ENCODE measurements at places on chromosomes 7 and 10. TPM values are rescaled to one million over a fixed set of nuclear protein-coding genes. Genes with fewer than 3 reads are reported as not detected.

- peak; percentile 11 for DNase-seq
These were observed 355.5 kb downstream of the GLRX3 start for GRCh38 chr10:130491693-130492050.

GRCh38 chr7:99141334-99141733 is 2.6 kb downstream of the SMURF1 start:
- no peak for DNase-seq

DNA sequence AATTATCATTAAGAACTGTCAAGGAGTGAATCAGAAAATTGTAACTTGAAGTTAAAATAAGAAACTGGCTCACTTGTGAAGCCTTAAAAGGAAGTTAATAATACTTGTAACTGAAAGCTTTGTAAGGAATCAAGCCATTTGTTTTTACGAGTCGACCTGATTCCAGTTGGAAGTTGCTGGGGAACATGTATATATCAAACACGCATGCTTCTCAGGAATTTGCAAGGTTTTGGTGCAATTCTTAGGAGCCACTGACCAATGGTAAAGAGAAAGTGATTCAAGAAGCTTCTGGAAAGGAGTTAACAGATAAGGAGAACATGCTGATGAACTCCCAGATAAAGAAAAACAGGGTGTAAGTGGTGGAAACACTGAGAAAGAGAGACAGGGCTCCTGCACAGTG is 56.4 kb downstream of the ETV1 start:
- no peak for DNase-seq

GRCh38 chr7:45601094-45601493 is 26.9 kb downstream of the ADCY1 start:
- peak; percentile 12 for DNase-seq

VGF gene
- not detected for total RNA-seq

DNA sequence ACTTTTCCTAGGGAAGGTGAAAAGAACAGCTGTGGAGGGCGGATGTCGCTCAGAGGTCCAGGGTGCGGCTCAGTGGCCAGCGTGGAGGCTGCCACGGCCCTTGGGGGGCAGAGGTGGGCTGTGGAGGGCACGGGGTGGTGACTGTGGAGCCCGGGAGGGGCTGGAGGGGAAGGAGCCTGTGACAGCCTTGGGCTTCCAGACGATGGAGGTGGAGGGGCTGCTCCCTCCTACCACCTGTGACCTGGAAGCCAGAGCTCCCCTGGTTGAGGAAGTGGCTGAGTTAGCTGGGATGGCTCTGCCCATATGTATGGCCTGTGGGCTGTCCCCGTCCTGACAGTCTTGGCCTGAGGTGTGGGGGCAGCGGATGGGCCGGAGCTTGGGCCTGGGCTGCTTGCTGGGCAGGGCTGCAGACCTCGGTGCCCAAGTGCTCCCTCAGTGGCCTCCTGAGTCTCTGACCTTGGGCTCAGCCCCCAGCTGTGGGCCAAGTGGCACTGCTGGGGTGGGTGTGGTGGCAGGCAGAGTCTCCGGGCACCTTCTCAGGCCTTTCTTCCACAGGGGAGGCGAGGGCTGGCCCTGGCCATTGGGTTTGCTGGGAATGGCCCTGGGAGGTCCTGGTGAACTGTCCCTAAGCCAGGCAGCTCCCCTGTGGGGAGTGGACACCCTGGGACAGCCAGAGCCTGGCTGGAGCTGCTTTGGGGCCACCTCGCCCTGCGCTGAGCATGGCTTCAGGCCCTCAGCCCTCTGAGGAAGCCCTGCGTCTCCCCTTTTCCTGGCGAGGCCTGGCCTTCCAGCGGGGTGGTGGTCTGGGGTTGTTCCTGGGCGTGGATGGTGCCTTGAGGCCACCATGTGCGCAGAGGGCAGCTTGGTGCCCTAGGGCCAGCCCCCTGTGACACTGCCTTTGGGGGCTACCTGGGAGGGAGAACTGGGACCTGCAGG is 3.9 kb downstream of the BRI3 start:
- DNase-seq = no peak

FAM25C gene
- total RNA-seq = not detected

UPF2 gene
- total RNA-seq = 44.0 TPM

CTAGE8 gene
- 1.8 TPM for total RNA-seq

PLEKHS1 gene
- 36.7 TPM for total RNA-seq
